ENCODE measurements at places on chromosomes 2 and 18.

DNA sequence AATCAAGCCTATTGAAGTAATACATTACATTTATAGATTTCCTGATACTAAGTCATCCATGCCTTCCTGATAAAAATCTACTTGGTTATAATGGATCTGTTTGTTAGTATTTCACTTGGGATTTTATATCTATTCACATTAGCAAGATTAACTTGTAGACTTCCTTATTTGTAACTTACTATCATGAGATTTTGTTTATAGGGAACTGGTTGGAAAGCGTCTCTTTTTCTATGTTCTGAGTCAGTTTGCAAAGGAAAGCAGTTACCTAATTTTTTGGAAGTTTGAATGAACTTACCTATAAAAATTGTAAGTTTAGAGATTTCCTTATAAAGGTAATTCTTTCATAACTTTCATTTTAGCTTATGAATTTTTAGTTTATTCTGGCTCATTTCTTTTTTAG is 141.4 kb downstream of the SMAD7 start:
- no peak overlapping the region for H3K27ac ChIP-seq
- peaks cover 3% of the 10 kb centered on the region for H3K27me3 ChIP-seq
- peaks cover 17% of the 10 kb centered on the region for H3K4me1 ChIP-seq
- no peaks in the 10 kb centered on the region for H3K36me3 ChIP-seq
- no peak overlapping the region for H3K4me3 ChIP-seq

- peak overlapping the region; percentile 97 for H3K4me3 ChIP-seq
- peaks cover 12% of the 10 kb centered on the region for H3K4me1 ChIP-seq
Observed at GRCh38 chr18:22167471-22168241, 1.7 kb upstream of the GATA6 start.

- H3K27me3 ChIP-seq, result no peaks in the 10 kb centered on the region
- no peak for DNase-seq
- H3K36me3 ChIP-seq, result no peaks in the 10 kb centered on the region
- H3K4me1 ChIP-seq, result peaks cover 4% of the 10 kb centered on the region
- H3K27ac ChIP-seq, result no peak overlapping the region
Observed at GRCh38 chr2:181106789-181107627, 126.6 kb downstream of the UBE2E3 start.

DNA sequence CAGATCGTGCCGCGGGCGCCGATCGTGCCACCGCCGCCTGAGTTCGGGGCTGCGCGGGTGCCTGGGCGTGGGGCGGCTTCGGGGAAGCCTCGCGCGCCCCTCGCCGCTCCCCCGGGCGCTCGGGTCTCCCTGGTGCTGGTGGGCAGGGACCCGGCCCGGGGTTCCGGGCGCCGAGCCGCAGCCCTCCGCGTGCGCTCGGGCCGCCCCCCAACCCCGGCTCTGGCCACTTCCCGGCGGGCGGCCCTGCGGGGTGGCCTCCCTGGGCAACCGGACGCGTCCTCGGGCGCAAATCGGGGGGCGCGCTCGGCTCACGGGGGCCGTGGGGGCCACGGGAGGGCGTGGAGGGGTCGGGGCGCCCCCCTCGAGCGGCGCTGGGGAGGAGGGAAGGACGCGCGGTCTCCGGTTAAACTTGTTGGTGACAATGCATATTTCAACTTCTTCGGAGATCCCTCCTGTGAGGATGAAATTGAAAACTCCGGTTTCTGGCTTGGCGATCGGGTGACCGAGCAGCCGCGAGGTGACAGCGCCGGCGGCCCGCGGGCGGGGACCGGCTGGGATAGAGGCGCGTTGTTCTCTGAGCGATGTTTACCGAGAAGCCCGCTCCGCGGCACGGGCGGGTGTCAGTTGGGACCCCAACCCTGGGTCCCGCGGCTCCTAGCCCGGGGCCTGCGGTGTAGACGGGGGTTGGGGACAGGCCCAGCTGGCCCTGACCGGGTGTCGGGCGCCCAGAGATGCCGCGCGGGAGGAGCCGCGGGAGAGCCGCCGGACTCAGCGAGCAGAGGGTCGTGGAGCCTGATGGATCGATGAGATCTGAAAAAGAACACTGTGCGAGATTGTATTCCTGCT is 676 bp downstream of the SH3BP4 start:
- peaks cover 13% of the 10 kb centered on the region for H3K27me3 ChIP-seq
- H3K4me1 ChIP-seq, result peaks cover 51% of the 10 kb centered on the region
- peaks cover 8% of the 10 kb centered on the region for H3K36me3 ChIP-seq
- DNase-seq, result peak; percentile 33

- H3K4me3 ChIP-seq, result no peak overlapping the region
- H3K36me3 ChIP-seq, result peaks cover 11% of the 10 kb centered on the region
- H3K27me3 ChIP-seq, result no peaks in the 10 kb centered on the region
- DNase-seq, result no peak
- no peaks in the 10 kb centered on the region for H3K4me1 ChIP-seq
Observed at GRCh38 chr2:53356291-53356905, 411.2 kb upstream of the CHAC2 start.

GRCh38 chr2:11634584-11634983 is 35.4 kb downstream of the NTSR2 start:
- DNase-seq, result no peak
- no peaks in the 10 kb centered on the region for H3K4me1 ChIP-seq
- peaks cover 2% of the 10 kb centered on the region for H3K27me3 ChIP-seq
- H3K4me3 ChIP-seq, result peak overlapping the region; percentile 57
- H3K27ac ChIP-seq, result no peak overlapping the region

DNA sequence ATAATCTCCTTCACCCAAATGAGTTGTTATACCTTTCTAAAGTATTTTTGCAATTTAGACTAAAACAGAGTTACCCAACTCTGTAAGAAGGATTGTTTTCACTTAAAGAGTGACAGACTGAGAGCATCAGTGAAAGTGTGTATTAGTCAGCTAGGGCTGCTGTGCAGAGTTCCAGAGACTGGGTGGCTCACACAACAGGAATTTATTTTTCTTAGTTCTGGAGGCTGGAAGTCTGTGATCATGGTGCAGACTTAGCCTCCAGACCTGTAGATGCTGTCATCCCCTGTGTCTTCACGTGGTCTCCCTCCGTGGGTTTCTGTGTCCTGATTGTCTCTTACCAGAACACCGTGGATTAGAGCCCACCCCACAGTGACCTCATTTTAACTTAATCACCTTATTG is 40.0 kb downstream of the BCL2L11 start:
- H3K27ac ChIP-seq, result no peak overlapping the region
- H3K4me3 ChIP-seq, result no peak overlapping the region
- peaks cover 73% of the 10 kb centered on the region for H3K4me1 ChIP-seq

DNA sequence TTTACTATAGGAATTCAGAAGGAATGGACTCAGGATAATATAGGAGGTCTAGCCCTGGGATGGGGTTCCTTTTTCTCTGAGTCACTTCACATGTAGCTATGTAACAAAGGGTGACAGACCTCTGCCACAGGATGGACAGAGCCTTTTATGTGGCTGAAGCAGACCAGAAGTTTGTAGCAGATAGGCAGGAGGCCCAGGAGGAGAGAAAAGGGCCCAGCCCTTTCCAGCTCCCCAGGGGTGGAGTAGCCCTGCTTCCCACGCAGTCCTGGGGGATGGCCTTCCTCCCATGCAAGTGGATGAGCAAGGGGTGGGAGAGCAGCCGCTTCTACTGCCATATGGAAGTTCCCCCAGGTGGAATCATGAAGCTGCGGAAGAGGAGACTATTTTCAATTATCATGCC is 40.3 kb downstream of the ARMC9 start:
- DNase-seq, result no peak
- no peak overlapping the region for H3K27ac ChIP-seq
- no peaks in the 10 kb centered on the region for H3K27me3 ChIP-seq
- no peaks in the 10 kb centered on the region for H3K36me3 ChIP-seq
- H3K4me3 ChIP-seq, result no peak overlapping the region

DNA sequence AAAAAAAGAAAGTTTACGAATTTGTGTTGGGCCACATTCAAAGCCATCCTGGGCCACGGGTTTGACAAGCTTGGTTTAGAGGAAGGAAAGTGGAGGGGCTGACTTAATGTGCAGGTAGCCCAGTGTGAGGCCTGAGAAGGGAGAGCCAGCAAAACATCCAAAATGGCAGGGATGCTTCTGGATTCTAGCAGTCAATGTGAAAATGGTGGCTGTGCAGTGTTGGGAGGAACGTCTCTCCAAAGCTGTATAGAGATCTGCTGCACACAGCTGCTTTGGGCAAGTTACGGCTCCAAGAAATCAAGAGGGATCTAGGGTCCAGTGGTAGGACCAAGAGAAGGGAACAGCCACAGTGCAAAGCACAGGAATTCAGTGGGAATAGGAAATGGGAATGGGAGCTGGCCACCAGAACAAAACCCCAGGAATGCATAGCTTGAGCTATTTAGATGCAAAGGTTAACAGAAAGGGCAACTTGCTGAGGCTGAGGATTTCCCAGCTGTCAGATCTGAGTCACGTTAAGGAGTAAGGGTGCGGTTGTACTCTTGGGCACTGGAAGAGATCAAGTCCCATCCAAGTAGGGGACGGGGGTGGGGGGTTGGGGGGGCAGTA is 70.6 kb downstream of the B3GNT2 start:
- peaks cover 18% of the 10 kb centered on the region for H3K4me1 ChIP-seq
- H3K27ac ChIP-seq, result peak overlapping the region; percentile 40
- DNase-seq, result no peak
- no peak overlapping the region for H3K4me3 ChIP-seq
- H3K36me3 ChIP-seq, result no peaks in the 10 kb centered on the region

DNA sequence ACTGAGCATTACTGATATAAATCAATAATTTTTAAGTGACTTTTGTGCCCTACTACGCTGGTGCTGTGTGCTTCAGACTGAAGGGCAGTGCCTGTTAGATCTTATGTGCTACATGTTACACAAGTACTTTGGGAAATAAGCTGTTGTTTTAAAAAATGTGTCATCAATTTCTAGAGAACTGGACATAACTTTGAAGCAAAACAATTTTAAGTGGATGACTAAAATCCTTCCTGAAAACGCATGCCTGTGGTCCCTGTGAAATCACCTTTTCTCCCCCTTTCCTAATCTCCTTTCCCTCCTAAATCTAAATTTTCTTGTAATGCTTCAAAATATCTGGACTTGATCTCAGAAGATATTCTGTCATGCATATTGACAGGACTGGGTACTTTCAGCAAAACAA is 7.1 kb upstream of the IL1RL1 start:
- H3K36me3 ChIP-seq, result no peaks in the 10 kb centered on the region
- peaks cover 5% of the 10 kb centered on the region for H3K4me1 ChIP-seq
- H3K4me3 ChIP-seq, result no peak overlapping the region
- no peak overlapping the region for H3K27ac ChIP-seq
- no peaks in the 10 kb centered on the region for H3K27me3 ChIP-seq

DNA sequence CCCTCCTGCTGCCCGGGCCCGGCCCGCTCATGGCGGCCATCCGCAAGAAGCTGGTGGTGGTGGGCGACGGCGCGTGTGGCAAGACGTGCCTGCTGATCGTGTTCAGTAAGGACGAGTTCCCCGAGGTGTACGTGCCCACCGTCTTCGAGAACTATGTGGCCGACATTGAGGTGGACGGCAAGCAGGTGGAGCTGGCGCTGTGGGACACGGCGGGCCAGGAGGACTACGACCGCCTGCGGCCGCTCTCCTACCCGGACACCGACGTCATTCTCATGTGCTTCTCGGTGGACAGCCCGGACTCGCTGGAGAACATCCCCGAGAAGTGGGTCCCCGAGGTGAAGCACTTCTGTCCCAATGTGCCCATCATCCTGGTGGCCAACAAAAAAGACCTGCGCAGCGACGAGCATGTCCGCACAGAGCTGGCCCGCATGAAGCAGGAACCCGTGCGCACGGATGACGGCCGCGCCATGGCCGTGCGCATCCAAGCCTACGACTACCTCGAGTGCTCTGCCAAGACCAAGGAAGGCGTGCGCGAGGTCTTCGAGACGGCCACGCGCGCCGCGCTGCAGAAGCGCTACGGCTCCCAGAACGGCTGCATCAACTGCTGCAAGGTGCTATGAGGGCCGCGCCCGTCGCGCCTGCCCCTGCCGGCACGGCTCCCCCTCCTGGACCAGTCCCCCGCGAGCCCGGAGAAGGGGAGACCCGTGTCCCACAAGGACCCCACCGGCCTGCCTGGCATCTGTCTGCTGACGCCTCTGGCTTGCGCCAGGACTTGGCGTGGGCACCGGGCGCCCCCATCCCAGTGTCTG is 767 bp downstream of the RHOB start:
- peaks cover 52% of the 10 kb centered on the region for H3K4me1 ChIP-seq
- H3K4me3 ChIP-seq, result peak overlapping the region; percentile 95
- H3K36me3 ChIP-seq, result peaks cover 17% of the 10 kb centered on the region
- peak overlapping the region; percentile 93 for H3K27ac ChIP-seq
- H3K27me3 ChIP-seq, result peaks cover 9% of the 10 kb centered on the region

GRCh38 chr2:25323042-25323514 is 18.6 kb downstream of the DNMT3A start:
- peaks cover 5% of the 10 kb centered on the region for H3K27me3 ChIP-seq
- peaks cover 5% of the 10 kb centered on the region for H3K36me3 ChIP-seq
- no peak for DNase-seq
- no peak overlapping the region for H3K4me3 ChIP-seq
- no peak overlapping the region for H3K27ac ChIP-seq

- no peaks in the 10 kb centered on the region for H3K36me3 ChIP-seq
- no peak overlapping the region for H3K27ac ChIP-seq
- H3K4me1 ChIP-seq, result no peaks in the 10 kb centered on the region
- no peak overlapping the region for H3K4me3 ChIP-seq
Observed at GRCh38 chr2:21498016-21498415, 374.2 kb downstream of the TDRD15 start.

GRCh38 chr18:61727241-61728193 is 165.3 kb downstream of the RNF152 start:
- no peaks in the 10 kb centered on the region for H3K36me3 ChIP-seq
- peaks cover 2% of the 10 kb centered on the region for H3K27me3 ChIP-seq

All from endothelial cell (in vitro differentiated cells).